ENCODE measurements at places on chromosomes 12 and 14. TPM values are rescaled to one million over a fixed set of nuclear protein-coding genes. Genes with fewer than 3 reads are reported as not detected.
A peak's percentile ranks its signal among the peaks of the same experiment; 100 is the strongest.

- DNase-seq: no peak
- H3K4me1 ChIP-seq: no peaks in the 10 kb centered on the region
- no peak overlapping the region for H3K4me3 ChIP-seq
- no peaks in the 10 kb centered on the region for H3K36me3 ChIP-seq
- no peaks in the 10 kb centered on the region for H3K27me3 ChIP-seq
These were observed 41.3 kb downstream of the RAB3IP start for GRCh38 chr12:69779928-69780327.

DNA sequence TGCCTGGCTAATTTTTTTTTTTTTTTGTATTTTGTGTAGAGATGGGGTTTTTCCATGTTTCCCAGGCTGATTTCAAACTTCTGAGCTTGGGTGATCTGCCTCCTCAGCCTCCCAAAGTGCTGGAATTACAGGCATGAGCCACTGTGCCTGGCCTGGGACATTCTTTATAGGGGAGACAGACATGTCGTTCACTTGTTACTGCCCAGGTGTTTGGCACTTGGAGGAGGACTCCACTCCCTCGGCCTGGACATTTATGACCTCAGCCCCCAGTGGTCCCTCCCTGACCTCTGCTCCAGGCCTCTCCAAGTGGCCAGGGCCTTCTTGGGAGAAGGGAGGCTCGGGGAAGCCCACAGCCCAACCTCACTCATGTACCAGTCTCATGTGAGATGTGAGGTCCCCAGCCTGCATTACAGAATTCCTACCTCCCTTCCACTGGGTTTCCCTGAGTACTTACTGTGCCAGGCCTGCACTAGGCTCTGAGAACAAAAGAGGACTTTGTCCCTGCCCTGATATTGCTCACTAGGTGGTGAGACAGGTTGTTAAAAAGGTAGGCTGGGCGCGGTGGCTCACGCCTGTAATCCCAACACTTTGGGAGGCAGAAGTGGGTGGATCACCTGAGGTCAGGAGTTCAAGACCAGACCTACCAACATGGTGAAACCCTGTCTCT lies 9.7 kb upstream of the POP5 start:
- H3K36me3 ChIP-seq: no peaks in the 10 kb centered on the region
- no peak for DNase-seq
- H3K4me1 ChIP-seq: no peaks in the 10 kb centered on the region
- no peak overlapping the region for H3K4me3 ChIP-seq

DNA sequence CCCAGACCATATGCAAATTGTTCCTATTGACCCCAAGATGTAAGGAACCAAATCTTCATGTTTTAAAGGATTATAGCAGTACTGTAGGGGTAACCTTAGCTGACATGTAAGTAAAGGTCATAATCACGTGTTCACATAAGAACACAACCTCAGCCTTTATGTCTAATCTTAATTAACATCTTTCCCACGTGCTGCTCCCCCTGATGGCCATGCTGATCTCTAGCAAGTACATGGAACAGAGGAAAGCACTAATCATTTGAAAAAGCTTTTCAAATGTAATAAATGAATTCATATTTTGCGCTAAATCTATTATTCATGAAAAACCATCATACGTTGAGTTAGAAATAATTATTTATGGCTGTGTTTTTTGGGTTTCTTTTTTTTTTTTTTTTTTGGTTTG lies 30.5 kb upstream of the ITPR2 start:
- no peak overlapping the region for H3K4me3 ChIP-seq
- H3K27me3 ChIP-seq: no peaks in the 10 kb centered on the region
- no peak overlapping the region for H3K27ac ChIP-seq
- no peaks in the 10 kb centered on the region for H3K4me1 ChIP-seq

GRCh38 chr14:32438517-32438916 lies 109.4 kb downstream of the AKAP6 start:
- H3K36me3 ChIP-seq: no peaks in the 10 kb centered on the region
- peaks cover 31% of the 10 kb centered on the region for H3K4me1 ChIP-seq
- no peaks in the 10 kb centered on the region for H3K27me3 ChIP-seq
- H3K4me3 ChIP-seq: peak overlapping the region; percentile 10

GRCh38 chr12:116882742-116883141 lies 1.5 kb upstream of the HRK start:
- H3K27me3 ChIP-seq: peaks cover 38% of the 10 kb centered on the region
- no peaks in the 10 kb centered on the region for H3K36me3 ChIP-seq
- H3K4me1 ChIP-seq: peaks cover 42% of the 10 kb centered on the region
- no peak overlapping the region for H3K4me3 ChIP-seq
- DNase-seq: no peak
- H3K27ac ChIP-seq: no peak overlapping the region

DNA sequence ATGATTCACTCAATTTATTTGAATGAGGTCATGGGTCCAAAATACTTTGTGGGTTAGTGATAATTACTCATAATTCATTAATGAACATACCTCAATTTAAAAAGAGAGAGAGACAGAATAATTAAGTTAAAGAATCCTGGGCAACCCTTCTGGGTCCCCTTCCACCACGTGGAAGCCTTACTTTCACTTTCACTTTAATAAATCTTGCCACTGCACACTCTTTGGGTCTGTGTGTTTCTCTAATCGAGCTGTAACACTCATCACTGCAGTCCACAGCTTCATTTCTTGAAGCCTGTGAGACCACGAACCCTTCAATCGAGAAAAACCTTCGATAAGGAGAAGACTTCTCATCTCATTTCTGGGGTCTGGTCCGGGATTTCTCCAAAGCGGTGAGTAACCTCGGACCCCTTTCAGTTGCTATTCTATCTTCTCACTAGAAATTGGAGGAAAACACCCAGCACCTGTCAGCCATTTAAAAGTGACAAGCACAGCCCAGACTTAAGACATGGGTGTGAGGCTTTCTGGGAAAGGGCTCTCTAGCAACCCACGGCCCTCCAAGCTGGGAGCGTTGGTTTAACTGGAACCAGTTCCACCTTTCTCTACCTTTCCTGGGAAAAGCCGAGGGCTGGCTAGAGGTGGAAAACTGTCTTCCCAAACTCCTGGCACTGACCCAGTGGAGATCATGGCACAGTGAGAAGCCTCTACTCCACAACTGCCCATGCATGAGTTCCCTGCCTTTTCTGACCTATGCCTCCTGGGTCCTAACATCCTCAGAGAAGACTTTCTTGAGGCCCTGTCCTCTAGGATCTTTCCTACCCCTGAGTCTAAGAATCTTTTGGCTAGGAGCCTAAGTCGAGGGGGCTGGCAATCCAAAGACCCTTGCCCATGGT lies 148.8 kb upstream of the ATF7IP start:
- H3K27me3 ChIP-seq: no peaks in the 10 kb centered on the region
- no peak for DNase-seq
- no peaks in the 10 kb centered on the region for H3K4me1 ChIP-seq
- H3K36me3 ChIP-seq: no peaks in the 10 kb centered on the region

DNA sequence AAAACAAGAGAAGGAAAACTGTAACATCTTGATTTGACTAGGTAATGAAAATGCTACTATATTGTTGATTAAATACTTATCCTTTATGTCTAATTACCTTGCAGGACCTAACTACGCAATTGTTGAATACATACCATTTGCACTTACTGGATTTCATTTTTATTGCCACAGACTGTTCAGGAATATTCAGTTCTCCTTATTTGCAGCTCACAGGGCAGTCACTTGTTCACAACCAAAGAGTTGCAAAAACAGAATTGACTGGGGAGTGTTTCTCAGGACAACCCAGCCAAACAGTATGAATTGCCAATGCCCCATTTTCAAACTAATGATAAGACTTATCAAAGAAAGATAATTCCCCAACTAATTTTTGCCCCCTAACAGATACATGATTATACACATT lies 49.4 kb downstream of the CIT start:
- H3K36me3 ChIP-seq: no peaks in the 10 kb centered on the region
- no peak overlapping the region for H3K4me3 ChIP-seq

GRCh38 chr14:56057767-56058166 lies 60.4 kb upstream of the PELI2 start:
- H3K27me3 ChIP-seq: no peaks in the 10 kb centered on the region
- no peak overlapping the region for H3K27ac ChIP-seq
- no peak for DNase-seq
- H3K36me3 ChIP-seq: no peaks in the 10 kb centered on the region
- H3K4me3 ChIP-seq: no peak overlapping the region
- no peaks in the 10 kb centered on the region for H3K4me1 ChIP-seq

- H3K4me3 ChIP-seq: no peak overlapping the region
- H3K27me3 ChIP-seq: no peaks in the 10 kb centered on the region
- no peaks in the 10 kb centered on the region for H3K36me3 ChIP-seq
These were observed 27.1 kb upstream of the BCDIN3D start for GRCh38 chr12:49869816-49870500.

GRCh38 chr12:19411234-19412204 lies 27.8 kb upstream of the AEBP2 start:
- peaks cover 18% of the 10 kb centered on the region for H3K4me1 ChIP-seq
- H3K27ac ChIP-seq: peak overlapping the region; percentile 40
- no peaks in the 10 kb centered on the region for H3K36me3 ChIP-seq
- no peak for DNase-seq

- H3K4me1 ChIP-seq: peaks cover 16% of the 10 kb centered on the region
- H3K36me3 ChIP-seq: no peaks in the 10 kb centered on the region
- H3K4me3 ChIP-seq: no peak overlapping the region
- H3K27me3 ChIP-seq: no peaks in the 10 kb centered on the region
These were observed 22.1 kb downstream of the PRKD1 start for GRCh38 chr14:29905543-29905942.

C1QL4 gene
- not detected for total RNA-seq

NKX2-8 gene
- total RNA-seq: not detected

All from sigmoid colon (tissue), 7 donors.